Breast epithelium (tissue), 4 donors: ENCODE measurements at places on chromosomes 2 and 18.

DNA sequence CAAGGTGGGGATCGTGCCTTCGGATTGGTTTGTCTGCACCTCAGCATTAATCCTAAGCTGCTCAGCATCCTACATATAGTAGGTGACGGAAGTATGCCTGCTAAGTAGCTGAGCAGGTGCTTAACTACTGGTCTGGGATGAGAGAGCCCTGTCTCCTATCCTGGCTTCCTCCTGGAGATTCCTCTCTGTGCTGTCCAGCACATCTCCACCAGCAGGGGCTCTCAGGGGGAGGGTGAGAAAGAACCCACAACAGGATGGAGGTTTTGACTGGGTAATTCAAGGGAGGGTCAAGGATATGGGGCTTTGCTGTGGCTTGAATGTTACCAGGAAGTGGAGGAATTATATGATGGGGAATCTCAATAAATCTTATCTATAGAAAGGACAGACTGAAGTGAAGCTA lies 45.4 kb upstream of the KIF5C start:
- no peaks in the 10 kb centered on the region for H3K27me3 ChIP-seq
- no peak overlapping the region for H3K4me3 ChIP-seq
- H3K4me1 ChIP-seq: no peaks in the 10 kb centered on the region
- H3K36me3 ChIP-seq: no peaks in the 10 kb centered on the region

GRCh38 chr2:143680885-143681405 lies 551.7 kb downstream of the ARHGAP15 start:
- no peak for DNase-seq
- no peaks in the 10 kb centered on the region for H3K4me1 ChIP-seq
- no peak overlapping the region for H3K4me3 ChIP-seq
- H3K27ac ChIP-seq: no peak overlapping the region
- no peaks in the 10 kb centered on the region for H3K36me3 ChIP-seq
- H3K27me3 ChIP-seq: no peaks in the 10 kb centered on the region

DNA sequence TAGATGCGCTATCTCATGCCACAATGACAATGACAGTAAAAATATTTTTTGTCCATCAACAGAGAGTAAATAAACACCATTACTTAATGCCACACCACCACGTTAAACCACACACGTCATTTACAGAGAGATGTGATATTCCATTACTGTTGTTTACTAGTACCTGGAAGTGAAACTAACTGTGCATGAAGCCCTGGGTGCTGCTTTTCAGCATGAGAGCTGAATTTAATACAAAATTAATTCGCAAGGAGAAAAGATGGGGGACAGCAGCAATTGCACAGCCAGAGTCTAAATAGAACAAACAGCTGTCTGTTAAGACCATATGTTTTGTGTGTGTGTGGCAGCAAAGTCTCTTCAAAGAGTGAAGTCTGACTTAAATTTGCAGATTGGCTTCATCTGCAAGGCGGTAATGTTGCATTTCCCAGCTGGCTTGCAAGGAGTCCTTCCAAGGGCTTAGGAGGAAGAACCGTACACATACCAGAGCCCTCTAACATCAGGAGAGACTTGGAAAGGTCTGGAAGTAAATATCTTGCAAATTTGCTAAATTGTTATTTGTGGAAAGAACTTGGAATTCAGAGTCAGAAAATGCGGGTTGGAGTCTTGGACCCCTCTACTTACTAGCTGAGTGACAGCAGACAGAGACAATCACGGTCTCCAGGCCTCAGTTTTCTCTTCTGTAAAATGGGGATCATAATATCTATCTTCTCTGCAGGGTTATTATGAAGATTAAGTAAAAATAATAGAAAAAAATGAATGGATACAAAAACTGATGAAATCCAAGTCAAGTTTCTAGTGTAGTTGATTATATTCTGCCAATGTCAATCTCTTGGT lies 127.6 kb downstream of the ALPK2 start:
- no peaks in the 10 kb centered on the region for H3K4me1 ChIP-seq
- no peaks in the 10 kb centered on the region for H3K36me3 ChIP-seq
- no peak for DNase-seq
- no peak overlapping the region for H3K4me3 ChIP-seq
- no peaks in the 10 kb centered on the region for H3K27me3 ChIP-seq

GRCh38 chr2:28406276-28407096 lies 13.8 kb downstream of the FOSL2 start:
- DNase-seq: peak; percentile 45
- no peaks in the 10 kb centered on the region for H3K27me3 ChIP-seq
- peaks cover 25% of the 10 kb centered on the region for H3K36me3 ChIP-seq
- H3K27ac ChIP-seq: peak overlapping the region; percentile 72

GRCh38 chr2:9999693-10000092 lies 43.7 kb upstream of the KLF11 start:
- no peak overlapping the region for H3K27ac ChIP-seq
- no peak for DNase-seq
- H3K4me3 ChIP-seq: no peak overlapping the region
- no peaks in the 10 kb centered on the region for H3K4me1 ChIP-seq
- H3K36me3 ChIP-seq: no peaks in the 10 kb centered on the region

GRCh38 chr2:32626639-32627221 lies 1.1 kb upstream of the TTC27 start:
- H3K36me3 ChIP-seq: no peaks in the 10 kb centered on the region
- no peak for DNase-seq
- peak overlapping the region; percentile 96 for H3K4me3 ChIP-seq
- H3K4me1 ChIP-seq: no peaks in the 10 kb centered on the region
- H3K27ac ChIP-seq: no peak overlapping the region

DNA sequence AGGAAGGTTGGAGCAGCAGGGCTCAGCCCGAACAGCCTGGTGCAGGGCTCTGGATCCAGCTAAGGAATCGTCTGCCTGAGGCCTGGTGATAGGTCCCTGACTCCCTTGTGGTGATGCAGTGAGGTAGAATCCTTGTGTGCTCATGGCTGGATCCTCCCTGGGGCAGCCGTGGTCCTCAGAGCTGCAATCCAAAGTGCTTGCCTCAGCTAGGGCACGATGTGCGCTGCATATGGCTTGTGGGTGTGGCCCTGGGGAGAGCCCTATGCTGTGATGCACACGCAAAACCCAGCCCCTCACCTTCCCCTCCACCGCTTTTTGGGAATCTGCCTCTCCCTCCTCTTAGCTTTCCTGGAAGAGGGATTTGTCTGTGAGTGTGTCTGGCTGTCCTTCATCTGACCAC lies 142.2 kb downstream of the DYSF start:
- H3K4me3 ChIP-seq: no peak overlapping the region
- H3K36me3 ChIP-seq: no peaks in the 10 kb centered on the region
- H3K27ac ChIP-seq: no peak overlapping the region
- H3K27me3 ChIP-seq: no peaks in the 10 kb centered on the region

DNA sequence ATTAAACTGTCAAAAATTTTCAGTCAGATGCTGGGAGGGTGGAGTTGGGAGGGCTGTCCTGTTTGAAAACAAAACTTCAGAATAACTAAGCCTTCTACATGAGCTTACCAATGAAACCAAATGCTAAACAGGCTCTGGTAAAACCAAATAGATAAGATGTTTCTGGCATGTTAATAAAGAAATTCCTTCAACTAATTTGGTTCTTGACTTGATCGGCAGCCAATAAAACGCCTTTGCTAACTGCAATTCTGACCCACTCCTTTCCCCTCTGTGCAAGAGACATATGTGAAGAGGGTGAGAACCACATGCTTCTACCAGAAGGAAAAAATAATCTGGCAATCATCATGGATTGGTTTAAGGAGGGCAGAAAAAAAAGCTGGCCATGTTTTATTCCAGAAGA lies 20.9 kb downstream of the MAP4K3 start:
- no peak overlapping the region for H3K4me3 ChIP-seq
- no peak for DNase-seq
- no peaks in the 10 kb centered on the region for H3K27me3 ChIP-seq
- no peak overlapping the region for H3K27ac ChIP-seq

GRCh38 chr2:173749315-173749714 lies 215.9 kb downstream of the SP3 start:
- no peak for DNase-seq
- H3K36me3 ChIP-seq: no peaks in the 10 kb centered on the region
- no peaks in the 10 kb centered on the region for H3K4me1 ChIP-seq
- H3K27me3 ChIP-seq: no peaks in the 10 kb centered on the region

GRCh38 chr2:241659150-241659739 lies 21.8 kb downstream of the ATG4B start:
- no peak overlapping the region for H3K4me3 ChIP-seq
- H3K4me1 ChIP-seq: no peaks in the 10 kb centered on the region
- H3K36me3 ChIP-seq: no peaks in the 10 kb centered on the region
- peak; percentile 45 for DNase-seq

GRCh38 chr2:102057502-102058292 lies 65.9 kb downstream of the IL1R2 start:
- H3K36me3 ChIP-seq: no peaks in the 10 kb centered on the region
- H3K27ac ChIP-seq: peak overlapping the region; percentile 66
- H3K27me3 ChIP-seq: no peaks in the 10 kb centered on the region
- DNase-seq: peak; percentile 73

- no peak for DNase-seq
- no peaks in the 10 kb centered on the region for H3K36me3 ChIP-seq
- no peak overlapping the region for H3K4me3 ChIP-seq
- peak overlapping the region; percentile 9 for H3K27ac ChIP-seq
- no peaks in the 10 kb centered on the region for H3K27me3 ChIP-seq
These were observed 14.4 kb upstream of the SNED1 start for GRCh38 chr2:240983996-240984498.

DNA sequence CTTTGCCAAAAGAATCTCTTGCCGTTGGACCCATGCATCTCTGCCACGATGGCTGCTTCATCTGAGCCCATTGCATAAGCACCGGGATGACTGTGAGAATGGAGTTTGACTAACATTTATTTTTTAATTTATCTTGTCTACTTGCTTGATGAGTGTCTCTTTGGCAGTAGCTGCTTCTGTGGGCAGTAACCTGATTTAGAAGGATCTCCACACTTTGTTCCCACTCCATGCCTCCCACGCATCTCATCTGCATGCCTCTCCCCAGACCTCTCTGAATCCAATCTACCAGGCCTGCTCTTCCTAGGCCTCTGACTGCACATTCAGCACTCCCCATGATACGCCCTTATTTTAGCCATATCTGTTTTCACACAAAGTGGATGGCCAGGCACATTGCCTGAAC lies 23.7 kb upstream of the TMX3 start:
- H3K4me3 ChIP-seq: no peak overlapping the region
- no peak overlapping the region for H3K27ac ChIP-seq
- no peaks in the 10 kb centered on the region for H3K27me3 ChIP-seq

DNA sequence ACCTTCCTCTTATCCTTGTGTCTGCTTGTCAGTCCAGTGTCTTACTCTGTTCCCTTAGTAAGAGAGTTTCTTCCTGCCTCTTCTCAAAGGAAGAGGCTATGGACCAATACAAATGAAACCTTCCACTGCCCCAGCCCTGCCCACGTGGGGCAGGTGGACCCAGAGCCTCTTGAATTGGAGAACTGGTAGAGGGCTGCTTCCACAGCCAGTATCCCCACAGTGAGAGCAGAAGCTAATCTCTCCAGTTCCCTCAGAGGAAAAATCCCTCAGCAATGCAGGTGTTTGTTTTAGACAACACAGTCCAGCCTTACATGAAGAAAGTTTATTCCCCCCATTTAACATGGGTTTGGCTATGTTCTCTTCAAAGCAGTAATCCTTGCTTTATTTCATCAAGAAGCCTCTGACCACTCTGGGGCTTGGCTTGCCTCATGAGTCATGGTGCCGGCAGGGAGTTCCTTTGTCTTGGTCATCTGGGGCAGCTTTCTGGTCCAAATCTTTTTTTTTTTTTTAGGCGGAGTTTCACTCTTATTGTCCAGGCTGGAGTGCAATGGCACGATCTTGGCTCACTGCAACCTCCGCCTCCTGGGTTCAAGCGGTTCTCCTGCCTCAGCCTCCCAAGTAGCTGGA lies 6.5 kb upstream of the CYBRD1 start:
- no peaks in the 10 kb centered on the region for H3K4me1 ChIP-seq
- H3K36me3 ChIP-seq: no peaks in the 10 kb centered on the region
- H3K27me3 ChIP-seq: no peaks in the 10 kb centered on the region
- no peak overlapping the region for H3K27ac ChIP-seq

DNA sequence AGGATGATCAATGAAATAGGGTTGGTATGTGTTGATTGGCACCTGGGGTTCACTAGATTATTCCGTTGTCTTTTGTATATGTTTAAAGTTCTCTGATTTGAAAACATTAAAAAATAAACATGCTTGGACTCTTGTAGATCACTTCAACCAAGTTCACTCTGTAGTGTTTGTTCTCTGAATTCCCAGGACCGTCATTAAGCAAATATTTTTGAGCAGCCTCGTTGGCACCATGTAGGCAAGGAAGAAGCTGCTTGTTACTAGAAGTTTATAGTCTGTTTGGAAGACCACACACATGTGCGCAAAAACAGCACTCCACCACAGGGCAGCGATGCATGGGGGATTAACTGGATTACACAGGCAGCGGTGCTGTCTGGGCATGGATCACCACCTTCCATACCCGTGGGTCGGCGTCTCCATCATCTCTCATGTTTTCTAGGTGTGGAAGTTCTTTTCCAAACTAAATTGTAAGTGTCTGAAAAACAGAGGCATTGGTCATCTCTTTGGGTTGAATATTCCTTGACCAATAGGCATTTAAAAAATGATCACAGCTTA lies 212.2 kb downstream of the FHOD3 start:
- no peak overlapping the region for H3K4me3 ChIP-seq
- no peaks in the 10 kb centered on the region for H3K36me3 ChIP-seq
- H3K4me1 ChIP-seq: no peaks in the 10 kb centered on the region
- no peak for DNase-seq
- no peak overlapping the region for H3K27ac ChIP-seq
- no peaks in the 10 kb centered on the region for H3K27me3 ChIP-seq

DNA sequence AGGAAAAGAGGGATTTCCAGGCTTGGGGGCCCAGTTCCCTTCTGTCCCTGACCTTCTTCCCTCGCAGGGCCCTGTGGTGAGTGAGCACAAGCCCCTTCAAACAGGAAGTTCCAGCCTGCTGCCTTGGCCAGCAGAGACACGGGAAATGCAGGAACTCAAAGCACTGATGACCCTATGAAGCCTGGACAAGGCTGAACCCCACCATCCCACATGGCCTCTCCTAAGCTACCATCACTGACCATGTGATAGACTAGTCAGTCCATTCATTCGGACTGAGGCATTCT lies 196.4 kb downstream of the TNS1 start:
- no peaks in the 10 kb centered on the region for H3K4me1 ChIP-seq
- no peak overlapping the region for H3K27ac ChIP-seq

GRCh38 chr2:66432801-66433694 lies 1.9 kb upstream of the MEIS1 start:
- H3K4me1 ChIP-seq: no peaks in the 10 kb centered on the region
- peak overlapping the region; percentile 89 for H3K27ac ChIP-seq
- no peaks in the 10 kb centered on the region for H3K27me3 ChIP-seq
- peak; percentile 89 for DNase-seq
- peak overlapping the region; percentile 69 for H3K4me3 ChIP-seq

GRCh38 chr2:28982381-28982950 lies 1.4 kb downstream of the TOGARAM2 start:
- H3K4me1 ChIP-seq: no peaks in the 10 kb centered on the region
- H3K4me3 ChIP-seq: no peak overlapping the region
- H3K27ac ChIP-seq: no peak overlapping the region
- no peaks in the 10 kb centered on the region for H3K36me3 ChIP-seq

DNA sequence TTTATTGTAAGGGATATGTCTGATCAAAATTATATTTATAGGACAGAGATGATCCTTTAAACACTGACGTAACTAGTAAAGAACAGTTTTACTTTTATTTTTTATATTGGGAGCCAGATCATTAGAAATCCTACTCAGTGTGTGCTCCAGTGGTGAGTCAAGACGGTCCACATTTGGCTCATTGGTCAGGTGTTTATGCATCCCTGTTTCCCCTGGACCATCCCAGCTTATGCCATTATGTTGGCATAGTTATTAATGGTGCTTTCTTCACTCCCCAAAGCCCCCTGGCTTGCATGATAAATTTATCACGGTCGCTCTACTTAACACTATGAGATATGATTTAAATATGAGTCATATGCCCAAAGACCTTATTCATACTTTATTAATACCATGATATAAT lies 293.4 kb downstream of the XIRP2 start:
- no peaks in the 10 kb centered on the region for H3K4me1 ChIP-seq
- no peaks in the 10 kb centered on the region for H3K27me3 ChIP-seq
- H3K36me3 ChIP-seq: no peaks in the 10 kb centered on the region
- DNase-seq: no peak
